ENCODE measurements at places on chromosomes 3 and 15.
A peak's percentile ranks its signal among the peaks of the same experiment; 100 is the strongest.

DNA sequence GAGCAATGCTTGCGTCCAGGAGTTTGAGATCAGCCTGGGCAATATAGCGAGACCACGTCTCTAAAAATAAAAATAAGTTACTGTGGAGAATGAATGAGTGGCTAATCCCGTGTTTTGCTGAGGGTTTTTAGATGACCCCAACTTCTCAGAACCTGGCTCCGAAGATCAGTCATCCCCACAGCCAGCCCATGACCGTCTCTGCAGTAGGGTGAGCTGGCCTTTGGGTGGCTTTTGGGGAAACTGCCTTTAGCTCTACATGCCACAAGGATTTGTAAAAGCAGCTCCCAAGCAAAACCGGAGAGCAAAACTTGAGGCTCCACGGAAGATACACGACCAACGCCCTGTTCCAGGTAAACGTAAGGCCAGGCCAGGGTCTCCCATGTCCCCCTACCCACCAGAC lies 39.2 kb upstream of the TFRC start:
- no peak for DNase-seq

DNA sequence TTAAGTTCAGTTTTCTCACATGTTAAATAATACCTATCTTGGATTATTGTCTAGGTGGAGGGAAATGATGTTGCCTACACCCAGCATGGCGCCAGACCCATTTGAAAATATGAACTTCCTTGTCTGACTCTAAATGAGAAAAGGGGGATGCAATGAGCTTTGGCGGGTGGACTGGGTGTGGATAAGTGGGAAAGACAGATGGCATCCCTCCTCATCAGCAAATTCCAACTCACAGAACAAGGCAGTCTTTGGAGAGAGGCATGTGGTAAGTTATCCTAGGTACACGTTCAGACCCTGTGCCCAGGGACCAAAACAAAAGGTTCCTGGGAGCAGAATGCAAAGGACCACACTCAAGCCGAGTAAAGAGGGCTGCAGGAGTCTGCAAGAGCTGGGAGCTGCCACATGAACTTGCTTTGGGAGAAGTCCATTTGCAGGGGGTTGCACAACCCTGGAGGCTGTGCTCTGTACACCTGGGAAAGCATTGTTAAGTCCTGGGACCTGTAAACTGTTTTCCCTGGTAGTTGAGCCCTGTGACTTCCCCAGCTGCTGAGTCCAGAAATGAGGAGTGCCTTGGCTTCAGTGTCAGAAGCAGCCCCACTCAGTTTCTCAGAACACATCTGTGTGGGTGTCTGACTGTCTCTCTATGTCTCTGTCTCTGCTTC lies 102.3 kb upstream of the TPM1 start:
- DNase-seq: no peak

- DNase-seq: no peak
Measured at GRCh38 chr3:45605534-45605933, 11.0 kb downstream of the LIMD1 start.

DNA sequence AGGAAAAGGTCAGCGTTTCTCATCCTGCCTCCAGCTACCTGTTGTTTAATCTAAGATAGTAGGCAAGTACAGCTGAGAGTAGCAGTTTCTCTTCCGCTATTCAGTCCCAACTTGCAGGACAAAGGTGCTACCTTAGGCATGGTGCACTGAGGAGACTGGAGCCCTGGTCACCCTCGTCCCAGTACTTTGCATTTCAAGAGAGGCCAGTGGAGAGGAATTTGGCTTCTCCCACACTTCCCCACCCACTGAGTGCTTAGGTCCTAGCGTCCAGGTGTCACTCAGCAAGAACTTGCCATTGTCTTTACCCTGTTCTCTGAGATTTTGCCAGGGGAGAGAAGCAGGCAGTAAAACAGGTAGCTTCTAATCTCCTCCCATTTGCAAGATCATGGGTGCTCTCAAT lies 12.5 kb upstream of the RPN1 start:
- no peak for DNase-seq

DNA sequence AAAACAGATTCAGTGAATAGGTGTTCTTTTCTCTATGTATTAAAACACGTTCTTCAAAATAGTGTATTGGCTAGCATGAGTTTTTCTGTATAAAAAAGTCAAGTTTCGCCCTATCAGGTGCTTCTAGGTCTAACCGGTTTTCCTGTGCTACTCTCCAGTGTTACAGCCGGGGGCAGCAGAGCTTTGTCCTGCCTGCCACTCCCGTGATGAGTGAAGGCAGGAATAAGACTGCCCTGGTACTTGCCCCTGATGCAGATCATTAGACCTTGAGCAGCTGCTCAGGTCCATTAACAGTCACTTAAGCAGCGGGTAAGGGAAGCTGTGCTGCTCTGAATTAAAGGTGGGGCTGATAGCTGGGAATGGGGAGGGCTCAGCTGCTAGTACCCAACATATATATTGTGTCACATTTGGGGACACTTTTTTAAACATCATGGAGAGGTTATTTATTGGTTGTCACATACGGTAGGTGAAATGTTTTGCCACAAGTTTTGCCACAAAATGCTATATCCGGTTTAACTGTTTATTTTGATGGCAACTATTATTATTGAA lies 1.3 kb upstream of the UNC13C start:
- peak; percentile 58 for DNase-seq

DNA sequence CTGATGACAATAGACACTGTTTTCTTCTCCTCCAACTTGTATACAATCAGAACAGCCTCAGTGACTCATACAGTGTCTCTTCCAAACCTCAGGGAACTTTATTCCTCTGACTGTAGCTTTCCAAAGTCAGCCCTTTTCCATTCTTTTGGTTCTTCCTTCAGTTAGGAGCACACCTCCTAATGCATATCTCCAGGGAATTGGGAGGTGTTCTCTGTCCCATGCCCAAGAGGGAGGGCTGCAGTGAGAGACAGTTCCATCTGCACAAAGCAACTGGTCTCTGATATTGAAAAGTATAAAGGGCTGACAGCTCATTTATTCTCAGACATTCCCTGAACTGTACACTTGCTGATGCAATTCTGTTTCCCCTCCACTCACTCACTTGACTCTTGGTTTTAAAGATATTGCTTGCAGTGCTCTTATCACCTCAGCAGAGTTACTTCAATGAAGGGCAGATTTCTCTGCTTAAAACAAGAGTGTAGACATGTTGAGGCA lies 337.8 kb upstream of the TBC1D5 start:
- DNase-seq: no peak

- no peak for DNase-seq
Measured at GRCh38 chr3:65490114-65490513, 548.6 kb downstream of the MAGI1 start.

GRCh38 chr3:73068419-73068818 lies 7.0 kb downstream of the EBLN2 start:
- DNase-seq: no peak

DNA sequence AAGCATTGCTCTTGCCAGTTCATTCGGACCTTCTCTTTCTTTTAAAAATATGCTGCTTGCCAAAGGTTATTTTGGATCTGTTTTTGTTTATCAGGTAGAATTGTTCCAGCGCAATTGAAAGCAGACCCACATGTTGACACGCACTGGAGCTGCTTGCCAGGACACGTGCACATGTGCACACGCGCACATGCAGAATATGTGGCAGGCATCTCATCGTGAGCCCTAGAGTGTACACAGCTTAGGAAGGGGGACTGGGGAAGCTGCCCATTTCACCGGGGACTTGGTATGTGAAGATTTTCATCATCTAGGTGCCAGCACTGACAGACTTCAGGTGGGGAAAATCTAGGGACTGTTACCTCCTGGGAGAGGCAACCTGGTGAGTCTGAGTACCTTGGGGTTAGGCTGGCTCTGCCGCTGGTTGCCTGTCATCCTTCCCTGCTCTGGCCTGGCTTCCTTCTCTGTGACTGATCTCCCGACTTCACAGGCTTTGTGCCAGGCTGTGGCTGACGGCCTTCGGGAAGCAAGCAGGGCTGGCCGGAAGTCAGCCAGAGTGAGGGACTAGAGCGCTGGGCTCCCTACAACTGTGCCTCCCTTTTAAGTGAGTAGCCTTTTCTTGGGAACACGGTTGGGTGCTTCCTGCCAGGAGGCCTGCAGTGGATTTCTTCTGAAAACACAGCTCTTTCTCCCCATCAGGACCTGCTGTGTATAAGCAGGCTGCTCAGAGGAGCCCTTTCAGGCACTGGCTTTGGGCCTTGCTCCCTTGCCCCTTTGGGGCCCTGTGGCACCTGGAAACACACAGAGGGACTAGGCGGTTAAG lies 129.3 kb downstream of the EEFSEC start:
- no peak for DNase-seq

- DNase-seq: no peak
Measured at GRCh38 chr3:66819993-66820501, 178.1 kb upstream of the KBTBD8 start.
